Activated T-helper 1 cell treated with anti-CD3 and anti-CD28 coated beads, Interleukin-2, amount 50 U/mL, for 16 hours (primary cell): ENCODE measurements at places on chromosomes 11 and 22.

DNA sequence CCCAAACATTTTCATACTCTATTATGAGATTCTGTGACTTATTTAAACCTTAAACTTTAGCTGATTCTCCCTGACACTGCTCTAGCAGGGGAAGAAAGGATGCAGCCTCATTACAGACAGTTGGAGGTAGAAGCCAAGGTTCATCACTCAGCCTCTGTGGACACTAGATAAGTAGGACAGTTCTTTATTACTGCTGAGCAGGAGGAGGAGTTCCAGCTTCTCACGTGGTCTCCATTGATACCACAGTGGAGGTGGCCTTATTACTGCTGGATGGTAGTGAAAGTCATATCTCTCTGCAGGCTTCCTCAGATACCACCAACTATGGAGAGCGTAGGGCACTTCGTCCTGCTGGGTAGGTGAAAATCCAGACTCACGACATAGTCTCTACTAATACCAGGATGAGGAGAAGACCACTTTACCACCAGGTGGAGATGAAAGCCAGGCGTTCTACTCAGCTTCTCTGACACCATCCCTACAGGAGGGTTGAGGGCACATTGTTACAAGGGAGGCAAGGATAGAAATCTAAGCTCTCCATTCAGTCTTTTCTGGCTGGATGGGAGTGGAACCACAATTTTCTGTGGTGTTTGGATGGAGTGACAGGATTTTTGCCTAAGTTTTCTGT lies 13.1 kb upstream of the ANGPTL5 start:
- no peak for DNase-seq

DNA sequence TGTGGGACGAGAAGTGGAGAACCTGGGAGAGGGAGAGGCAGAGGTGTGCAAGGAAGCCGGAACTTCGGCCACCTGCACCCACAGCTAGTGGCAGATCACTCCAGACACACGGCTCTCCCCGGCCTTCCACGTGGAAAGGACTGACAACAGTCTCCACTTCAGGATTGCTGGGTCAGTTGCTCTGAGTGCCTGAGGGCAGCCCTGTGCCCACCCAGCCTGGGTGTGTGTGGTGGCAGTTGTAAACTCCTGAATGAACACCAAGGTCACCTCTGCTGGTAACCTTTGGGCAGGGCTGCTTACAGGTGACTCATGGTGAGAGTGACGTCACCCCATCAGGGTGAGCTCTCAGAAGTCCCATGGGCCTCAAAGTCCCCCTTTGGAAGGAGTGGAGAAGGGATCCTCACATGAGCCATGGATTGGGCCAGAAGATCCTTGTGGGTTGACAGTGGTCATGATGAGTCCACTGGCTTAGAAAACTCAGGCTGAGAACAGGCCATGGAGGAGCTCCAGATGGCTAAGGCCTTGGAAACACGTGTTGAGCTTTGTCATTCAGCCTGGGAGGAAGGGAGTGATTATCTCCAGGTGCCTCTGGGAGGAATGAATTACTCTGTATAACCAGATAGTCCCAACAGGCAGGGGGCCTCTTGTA lies 71.3 kb downstream of the BCR start:
- no peak for DNase-seq

DNA sequence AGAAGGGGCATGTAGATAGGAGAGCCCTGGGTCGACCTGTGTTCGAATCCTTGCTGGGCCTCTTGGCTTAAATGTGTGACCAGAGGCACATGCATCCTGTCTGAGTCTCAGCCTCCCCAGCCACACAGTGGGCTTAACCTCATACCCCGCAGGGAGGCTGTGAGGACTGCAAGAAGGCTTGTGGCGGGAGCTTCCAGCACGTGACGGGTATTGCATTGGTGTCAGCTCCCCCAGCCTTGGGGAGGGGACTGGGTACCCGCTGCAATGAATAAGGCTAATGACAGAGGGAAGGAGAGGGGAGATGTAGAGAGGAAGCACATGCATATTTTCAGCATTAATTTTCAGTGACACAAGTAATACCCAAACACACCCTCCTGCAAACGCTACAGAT lies 8.1 kb downstream of the RASD2 start:
- no peak for DNase-seq

DNA sequence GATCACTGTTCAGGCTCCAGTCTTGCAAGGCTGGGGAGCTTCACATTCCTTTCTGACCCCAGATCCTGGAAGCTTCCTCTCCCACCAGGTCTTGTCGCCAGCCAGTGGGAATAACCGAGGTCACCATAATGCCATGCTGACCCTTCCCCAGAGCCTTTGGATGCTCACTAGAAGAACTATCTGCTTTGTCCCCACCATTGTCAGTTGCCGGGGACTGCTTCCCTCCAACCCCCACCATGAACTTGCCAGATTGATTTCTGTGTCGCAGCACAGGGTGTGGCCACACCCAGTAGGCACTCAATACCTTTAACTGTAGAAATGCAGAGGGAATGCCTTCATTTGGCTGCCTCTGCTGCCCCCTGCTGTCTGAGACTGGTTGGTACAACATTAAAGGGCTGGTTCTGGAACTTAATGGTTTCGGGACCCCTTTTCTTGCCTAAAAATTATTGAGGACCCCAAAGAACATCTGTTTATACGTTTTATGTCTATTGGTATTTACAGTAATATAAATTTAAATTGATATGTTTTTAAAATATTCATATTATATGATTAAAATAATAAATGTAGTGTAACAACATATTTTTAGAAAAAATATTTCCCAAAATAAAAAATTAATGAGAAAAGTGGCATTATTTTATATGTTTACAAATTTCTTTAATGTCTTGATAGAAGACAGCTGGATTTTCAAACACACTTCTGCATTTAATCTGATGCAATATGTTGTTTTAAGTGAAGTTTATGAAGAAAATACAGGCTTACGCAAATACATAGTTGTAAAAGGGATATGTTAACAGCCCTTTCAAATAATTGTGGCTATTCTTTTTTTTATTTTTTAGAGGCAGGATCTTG lies 6.7 kb upstream of the GDPD5 start:
- peak; percentile 73 for DNase-seq

- no peak for DNase-seq
Observed at GRCh38 chr11:119029340-119030028, 1.2 kb downstream of the SLC37A4 start.

GRCh38 chr11:132042296-132042695 lies 671.9 kb downstream of the NTM start:
- DNase-seq, result no peak
